Cerebellar nuclear complex (tissue), 1 donor: ENCODE measurements at places on chromosomes 2 and 18.

DNA sequence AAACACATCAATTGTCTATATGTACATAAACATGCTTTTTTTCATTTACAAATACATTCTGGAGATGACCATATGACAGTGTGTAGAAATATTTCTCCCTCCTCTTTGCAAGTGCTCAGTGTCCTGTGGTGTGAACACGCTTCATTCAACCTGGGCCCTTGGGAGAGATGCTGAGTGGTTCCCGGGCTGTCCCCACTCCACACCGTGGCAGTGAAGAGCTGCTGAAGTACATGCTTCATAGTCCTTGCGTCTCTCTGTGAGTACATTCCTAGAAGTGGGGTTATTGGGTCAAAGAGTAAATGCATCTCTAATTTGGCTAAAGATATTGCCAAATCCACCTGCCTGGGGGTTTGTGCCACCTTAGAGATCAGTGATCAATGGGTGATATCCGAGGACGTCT lies 6.5 kb upstream of the GPR35 start:
- no peak for DNase-seq

DNA sequence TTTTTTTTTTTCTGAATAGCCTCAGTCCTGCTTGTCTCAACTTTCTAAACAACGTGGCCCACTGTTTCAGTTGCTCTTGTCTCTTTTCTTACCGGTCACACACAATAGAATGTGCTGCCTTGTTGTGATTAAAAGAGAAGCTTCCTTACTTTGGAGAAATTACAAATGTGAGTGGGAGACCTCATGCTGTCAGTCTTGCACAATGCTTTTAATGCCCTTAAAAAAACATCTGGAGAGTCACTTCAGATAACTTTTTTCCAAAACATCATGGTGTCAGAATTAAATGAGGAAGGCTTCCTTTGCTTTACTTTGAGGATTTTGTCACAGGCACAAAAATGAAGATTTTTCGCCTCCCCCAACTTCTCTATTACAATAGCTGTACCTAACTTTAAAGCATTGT lies 37.7 kb downstream of the LHCGR start:
- no peak for DNase-seq

- DNase-seq: no peak
Observed at GRCh38 chr18:31451625-31452024, 4.1 kb downstream of the DSG3 start.

GRCh38 chr2:62055724-62056336 lies 140.1 kb upstream of the B3GNT2 start:
- DNase-seq: no peak

DNA sequence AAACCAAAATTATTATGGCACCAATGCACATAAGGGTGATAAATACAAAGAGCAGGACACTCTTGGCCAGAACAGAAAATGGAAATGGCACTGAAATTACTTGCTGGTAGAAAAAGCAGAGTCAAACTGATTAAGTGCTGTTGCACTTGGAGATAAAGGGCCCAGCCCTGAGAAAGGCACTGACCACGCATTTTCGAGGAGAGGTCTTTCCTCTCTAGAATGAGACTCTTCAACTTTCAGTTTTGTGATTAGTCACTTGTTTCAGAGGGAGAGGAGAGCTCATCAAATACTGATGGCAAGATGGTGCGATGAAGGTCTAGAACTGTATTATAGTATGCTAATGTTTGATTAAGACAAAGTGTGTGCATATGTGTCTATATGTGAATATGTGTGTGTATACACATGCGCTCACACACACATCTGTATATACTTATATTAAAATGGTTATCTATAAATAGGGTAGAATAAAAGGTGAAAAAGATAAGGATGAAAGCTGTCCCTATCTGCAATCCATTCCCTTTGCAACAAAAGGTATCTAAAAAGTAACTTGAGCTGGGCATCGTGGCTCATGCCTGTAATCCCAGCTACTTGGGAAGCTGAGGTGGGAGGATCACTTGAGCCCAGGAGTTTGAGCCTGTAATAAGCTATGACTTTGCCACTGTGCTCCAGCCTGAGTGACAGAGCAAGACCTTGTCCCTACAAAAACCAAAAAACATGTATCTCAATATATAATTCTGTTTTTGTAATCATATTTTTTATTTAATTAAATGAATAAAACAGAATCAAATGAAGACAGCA lies 48.8 kb upstream of the ZDBF2 start:
- no peak for DNase-seq

GRCh38 chr2:18548621-18549020 lies 11.8 kb downstream of the RDH14 start:
- no peak for DNase-seq

DNA sequence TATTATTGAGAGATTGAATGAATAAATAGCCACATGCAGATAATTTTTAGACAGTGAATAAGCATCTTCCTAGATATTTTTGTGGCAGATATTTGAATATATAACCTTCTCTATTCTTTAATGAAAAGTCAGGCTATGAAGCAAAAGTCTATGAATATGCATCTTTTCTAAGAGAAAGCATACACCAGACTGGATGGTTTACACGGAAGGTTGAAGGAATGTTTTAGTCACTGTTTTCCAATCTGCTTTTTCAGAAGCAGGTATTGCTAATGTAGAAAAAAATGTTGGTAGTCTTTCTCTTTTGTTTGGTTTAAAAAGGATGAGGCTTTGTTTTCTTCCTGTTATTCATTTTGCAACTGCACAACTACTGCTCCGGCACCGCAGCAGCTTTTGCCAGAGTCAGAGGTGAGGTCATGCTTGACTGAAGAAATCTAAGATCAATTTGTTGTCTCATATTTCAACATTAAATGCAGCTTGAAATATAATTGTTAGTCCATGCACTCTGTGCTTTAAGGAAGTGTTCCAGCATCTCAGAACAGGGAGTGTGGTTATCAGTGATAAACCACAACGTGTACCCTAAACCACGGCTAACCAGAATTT lies 1540.8 kb upstream of the PIK3C3 start:
- no peak for DNase-seq

- no peak for DNase-seq
Observed at GRCh38 chr2:156322051-156322685, 10.4 kb downstream of the NR4A2 start.

GRCh38 chr2:122139739-122140420 lies 384.4 kb downstream of the TSN start:
- no peak for DNase-seq

- no peak for DNase-seq
Observed at GRCh38 chr18:25038261-25038660, 313.7 kb downstream of the ZNF521 start.

DNA sequence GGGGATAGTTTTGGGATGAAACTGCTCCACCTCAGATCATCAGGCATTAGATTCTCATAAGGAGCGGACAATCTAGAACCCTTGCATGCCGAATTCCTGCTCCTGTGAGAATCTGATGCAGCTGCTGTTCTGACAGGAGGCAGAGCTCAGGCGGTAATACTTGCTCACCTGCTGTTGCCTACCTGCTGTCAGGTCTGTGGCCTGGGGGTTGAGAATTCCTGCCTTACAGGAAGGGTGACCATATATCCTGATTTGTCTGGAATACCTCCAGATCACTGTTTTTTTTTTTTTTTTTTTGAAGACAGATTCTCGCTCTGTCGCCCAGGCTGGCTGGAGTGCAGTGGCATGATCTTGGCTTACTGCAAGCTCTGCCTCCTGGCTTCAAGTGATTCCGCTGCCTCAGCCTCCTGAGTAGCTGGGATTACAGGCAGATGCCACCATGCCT lies 21.7 kb downstream of the ACSL3 start:
- no peak for DNase-seq

DNA sequence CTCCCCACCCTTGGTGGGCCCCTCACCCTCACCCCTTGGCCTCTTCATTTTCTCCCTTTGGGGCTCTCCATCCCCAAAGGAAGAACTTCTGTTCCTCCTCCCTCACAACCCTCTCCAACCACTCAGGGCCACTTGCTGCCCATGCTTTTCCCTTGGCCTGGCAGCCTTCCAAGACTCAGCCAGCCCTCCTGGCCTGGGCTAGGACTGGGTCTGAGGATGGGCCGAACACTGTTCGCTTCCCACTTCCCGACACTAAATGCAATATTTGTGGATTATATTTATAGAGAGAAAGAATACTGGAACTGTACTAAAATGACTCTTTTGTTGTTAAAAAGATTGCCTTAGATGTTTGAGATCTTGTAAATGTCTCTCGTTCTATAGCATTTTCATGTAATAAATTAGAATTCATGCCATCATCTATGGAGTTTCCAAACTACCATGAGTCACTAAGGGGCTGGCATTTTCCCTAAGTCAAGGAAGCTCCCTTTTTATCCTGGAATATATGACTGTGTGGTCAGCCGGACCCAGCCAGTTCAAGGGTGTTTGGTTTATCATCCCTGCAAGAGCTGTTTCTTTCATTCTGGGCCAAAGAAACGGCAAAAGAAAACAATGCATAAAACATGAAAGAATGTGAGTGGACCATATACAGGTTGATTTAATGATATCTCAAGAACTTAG lies 3.8 kb downstream of the CXCR2 start:
- DNase-seq: no peak

GRCh38 chr2:57569396-57569795 lies 477.2 kb upstream of the VRK2 start:
- no peak for DNase-seq
